ENCODE measurements at places on chromosomes 12 and 14.

DNA sequence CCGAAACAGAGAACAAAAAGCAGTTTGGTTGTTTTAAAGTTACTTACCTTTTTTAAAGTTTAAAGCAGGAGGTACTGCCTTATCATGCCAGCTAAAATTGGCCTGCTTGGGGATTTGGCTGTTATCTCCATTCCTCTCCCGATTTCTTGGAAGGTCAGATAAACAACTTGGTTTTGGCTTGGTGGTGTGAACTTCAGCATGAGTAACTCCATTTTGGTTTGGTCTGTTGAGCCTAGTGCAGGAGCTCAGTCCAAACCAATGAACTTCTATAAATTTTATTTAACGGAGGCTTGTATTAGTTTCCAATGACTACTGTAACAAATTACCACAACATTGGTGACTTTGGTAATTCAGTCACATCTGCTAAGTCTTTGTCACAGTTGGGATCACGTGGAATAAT lies 82.3 kb downstream of the PLEKHA5 start:
- no peak for DNase-seq

GRCh38 chr14:72845683-72846082 lies 48.2 kb downstream of the DPF3 start:
- DNase-seq, result no peak

- no peak for DNase-seq
Measured at GRCh38 chr14:98819132-98819866, 452.7 kb downstream of the BCL11B start.

- DNase-seq, result no peak
Measured at GRCh38 chr12:126114441-126114840, 1049.2 kb downstream of the AACS start.

- no peak for DNase-seq
Measured at GRCh38 chr12:70619471-70620152, 17.6 kb downstream of the PTPRB start.

Data from NCI-H460 (cell line).